Stimulated activated CD4-positive, alpha-beta T cell treated with anti-CD3 and anti-CD28 coated beads, Interleukin-2, amount 100 ng/mL, for 4 hours (primary cell): ENCODE measurements at places on chromosomes 16 and 17.

DNA sequence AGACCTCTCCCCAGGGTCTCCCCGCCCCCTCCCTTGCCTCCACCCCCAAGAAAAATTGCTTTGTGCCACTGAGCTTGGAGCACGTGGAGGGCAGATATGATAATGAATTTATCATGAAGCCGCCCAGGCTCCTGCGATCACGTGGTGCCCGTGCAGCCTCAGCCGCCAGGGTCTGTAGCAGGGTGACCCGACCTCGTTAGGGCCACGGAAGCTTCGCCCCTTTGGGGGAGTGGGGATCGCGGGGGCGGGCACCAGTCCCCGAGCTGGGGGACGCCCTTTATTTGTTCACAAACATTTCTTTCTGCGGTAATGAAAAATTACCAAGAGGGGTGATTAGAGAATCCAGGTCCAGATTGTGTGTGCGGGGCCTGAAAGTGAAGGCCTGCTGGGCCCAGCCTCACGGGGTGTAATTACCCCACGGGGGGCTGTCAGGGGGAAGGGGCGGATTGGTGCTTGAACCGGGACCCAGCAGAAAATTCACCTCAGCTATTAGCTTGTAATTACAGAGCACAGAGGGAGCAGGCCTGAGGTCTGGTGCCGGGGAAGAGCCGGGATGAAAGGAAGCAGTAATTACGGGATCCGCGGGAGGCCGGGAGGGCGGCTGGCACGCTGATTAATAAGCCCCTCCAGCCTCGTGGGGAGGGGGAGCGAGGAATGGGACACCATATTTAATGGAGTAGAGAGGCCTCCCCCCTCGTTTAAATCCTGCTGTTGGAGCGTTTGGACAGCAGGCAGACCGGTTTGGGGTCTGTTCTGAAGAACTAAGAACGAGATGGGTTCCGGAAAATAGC is 13.3 kb downstream of the GSE1 start:
- no peak for DNase-seq

GRCh38 chr17:82791532-82791931 is 39.7 kb downstream of the TBCD start:
- DNase-seq = no peak

DNA sequence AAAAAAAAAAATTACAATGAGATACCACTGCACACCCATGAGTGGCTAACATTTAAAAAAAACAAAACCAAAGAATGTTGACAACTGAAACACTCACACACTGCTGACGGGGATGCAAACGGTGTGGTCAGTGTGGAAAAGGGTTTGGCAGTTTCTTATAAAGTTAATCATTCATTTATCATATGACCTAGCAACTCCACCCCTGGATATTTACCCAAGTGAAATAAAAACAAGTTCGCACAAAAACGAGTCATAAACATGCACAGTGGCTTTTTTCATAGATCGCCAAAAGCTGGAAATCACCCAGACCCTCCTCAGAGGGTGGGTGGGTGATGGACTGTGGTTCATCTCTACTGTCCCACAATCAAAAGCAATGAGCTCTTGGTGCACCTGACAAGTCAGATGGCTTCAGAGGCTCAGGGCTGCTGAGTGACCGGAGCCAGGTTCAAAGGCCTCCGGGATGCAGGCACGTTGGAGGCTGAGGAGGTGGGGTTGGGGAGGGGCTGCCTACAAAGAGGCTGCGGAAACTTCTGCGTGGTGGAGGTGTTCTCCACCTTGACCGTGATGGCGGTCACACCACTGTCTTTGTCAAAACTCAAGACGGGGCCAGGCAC is 14.2 kb downstream of the RAB40B start:
- DNase-seq = no peak

- DNase-seq = no peak
These were observed 81.5 kb downstream of the CA4 start for GRCh38 chr17:60231234-60231633.

- DNase-seq = no peak
These were observed 26.6 kb upstream of the NLRP1 start for GRCh38 chr17:5610956-5611355.

- DNase-seq = no peak
These were observed 147.5 kb upstream of the GSE1 start for GRCh38 chr16:85465328-85466303.

DNA sequence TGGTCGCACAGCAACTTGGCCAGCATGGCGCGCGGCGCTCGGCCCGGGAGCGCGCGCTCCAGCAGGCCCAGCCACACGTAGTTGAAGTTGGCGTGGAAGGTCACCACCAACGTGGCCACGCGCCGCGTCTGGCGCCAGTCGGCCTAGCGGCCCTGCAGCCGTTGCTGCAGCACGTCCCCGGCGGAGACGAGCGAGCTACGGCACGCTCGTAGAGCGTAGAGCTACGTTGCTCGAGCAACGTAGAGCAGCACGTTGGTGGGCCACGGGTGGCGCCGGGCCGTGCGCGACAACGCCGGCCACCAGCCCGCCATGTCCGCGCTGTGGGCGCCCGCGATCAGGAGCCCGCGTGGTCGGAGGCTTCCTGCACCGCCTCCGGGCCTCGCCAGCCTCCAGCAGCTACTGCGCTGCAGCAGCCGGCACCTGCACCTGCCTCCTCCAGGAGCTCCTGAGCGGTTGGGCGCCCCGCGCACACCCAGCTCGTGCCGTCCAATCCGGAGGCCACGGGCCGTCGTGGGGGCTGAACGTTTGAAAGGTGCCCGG is 13.4 kb upstream of the SULT1A1 start:
- DNase-seq = peak; percentile 55

DNA sequence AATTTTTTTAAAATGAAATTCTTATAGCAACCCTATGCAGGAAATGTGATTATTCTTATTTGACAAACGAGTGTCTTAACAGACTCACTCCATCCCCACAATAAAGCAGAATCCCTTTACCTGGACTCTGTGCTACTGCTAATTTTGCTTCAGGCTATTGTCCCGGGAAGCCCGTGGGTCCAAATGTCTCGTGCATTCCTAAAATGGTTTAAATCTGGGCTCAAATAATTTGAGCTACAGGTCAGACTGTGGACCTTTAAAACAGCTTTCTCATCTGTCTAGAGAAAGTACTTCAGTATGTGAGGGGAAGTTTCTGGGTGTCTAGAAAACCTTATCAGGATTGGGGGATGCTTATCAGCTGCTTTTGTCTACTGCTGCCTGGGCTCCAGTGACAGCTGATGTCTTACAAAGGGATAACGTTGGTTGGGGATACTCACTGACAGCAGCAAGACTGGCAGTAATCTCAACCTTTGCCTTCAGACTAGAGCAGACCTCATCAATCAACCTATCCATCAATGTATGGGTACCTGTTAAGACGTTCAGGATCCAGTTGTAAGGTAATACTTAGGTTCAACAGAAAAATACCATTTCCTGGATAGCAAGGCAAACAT is 197.9 kb upstream of the CDH11 start:
- DNase-seq = no peak

GRCh38 chr17:12730931-12731521 is 58.3 kb upstream of the ARHGAP44 start:
- DNase-seq = no peak
